GM12878 (cell line): ENCODE measurements at places on chromosomes 4 and X. TPM values are rescaled to one million over a fixed set of nuclear protein-coding genes. Genes with fewer than 3 reads are reported as not detected.

DNA sequence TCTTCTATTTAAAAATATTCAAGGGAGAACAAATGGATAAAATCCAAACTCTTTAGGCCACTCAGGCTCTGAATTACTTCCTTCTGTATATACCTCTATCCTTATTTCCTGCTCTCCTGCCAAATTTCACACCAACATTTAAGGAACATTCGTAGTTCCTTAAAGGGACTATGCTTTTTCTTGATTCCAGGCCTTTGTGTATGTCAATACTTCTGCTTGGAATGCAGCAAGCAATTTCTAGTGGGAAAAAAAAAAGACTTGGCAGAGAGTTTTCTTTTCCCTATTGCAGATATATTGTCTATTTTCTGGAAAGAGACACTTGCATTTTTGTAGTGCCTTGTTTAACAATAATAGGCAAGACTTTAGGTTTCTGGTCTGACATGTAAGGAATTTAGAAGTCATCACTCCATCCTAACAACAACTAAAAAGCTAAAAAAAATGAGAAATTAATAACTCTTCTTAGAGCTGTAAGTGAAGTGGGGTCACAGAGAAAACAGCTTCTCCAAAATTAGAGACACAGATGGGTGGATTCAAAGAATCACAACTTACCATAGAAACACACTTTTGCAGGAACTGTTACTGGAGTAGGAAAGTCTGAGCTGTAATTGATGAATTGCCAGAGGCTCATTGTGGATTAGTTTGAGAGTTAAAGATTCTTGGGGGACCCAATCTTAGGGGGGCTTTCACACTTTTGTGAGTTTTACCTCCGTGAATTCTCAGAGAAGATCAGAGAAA lies 2.1 kb upstream of the ADH5 start:
- no peak overlapping the region; the same call in 1 of the 2 replicates for H3K4me3 ChIP-seq
- no peak overlapping the region for H3K27ac ChIP-seq
- no peak for DNase-seq
- no peaks in the 10 kb centered on the region for H3K36me3 ChIP-seq
- H3K27me3 ChIP-seq = no peaks in the 10 kb centered on the region
- H3K4me1 ChIP-seq = no peaks in the 10 kb centered on the region

- no peaks in the 10 kb centered on the region for H3K36me3 ChIP-seq
- H3K27ac ChIP-seq = no peak overlapping the region
- H3K27me3 ChIP-seq = no peaks in the 10 kb centered on the region
- no peaks in the 10 kb centered on the region for H3K4me1 ChIP-seq
- no peak for DNase-seq
Measured at GRCh38 chrX:115968436-115969252, 201.9 kb upstream of the AGTR2 start.

- peaks cover 13% of the 10 kb centered on the region for H3K27me3 ChIP-seq
- H3K36me3 ChIP-seq = no peaks in the 10 kb centered on the region
- 0 out of 2 replicates have a peak, but pooled peaks cover 3% of the 10 kb centered on the region for H3K4me1 ChIP-seq
- no peak for DNase-seq
- no peak overlapping the region for H3K27ac ChIP-seq
Measured at GRCh38 chr4:80202190-80202711, 4.9 kb downstream of the PRDM8 start.

DNA sequence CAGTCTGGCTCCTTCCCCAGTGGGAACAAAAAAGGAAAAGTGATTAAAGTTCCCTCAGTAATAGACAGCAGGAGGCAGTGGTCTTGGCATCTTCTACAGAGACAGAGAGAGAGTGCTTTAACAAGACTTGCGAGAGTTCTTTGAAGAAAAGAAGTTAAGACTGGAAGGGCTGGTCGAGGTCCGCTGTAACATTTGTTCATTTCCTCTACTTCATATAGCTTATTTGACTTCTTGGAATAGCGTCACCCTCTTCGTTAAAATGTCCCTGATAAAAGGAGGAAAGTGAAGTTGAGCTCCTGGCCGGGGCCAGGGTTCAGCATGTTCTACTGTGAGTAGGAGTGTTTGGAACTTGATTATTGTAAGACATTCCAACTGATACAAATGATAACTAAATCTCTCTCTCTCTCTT lies 179.8 kb downstream of the SLIT2 start:
- H3K36me3 ChIP-seq = no peaks in the 10 kb centered on the region
- H3K27me3 ChIP-seq = no peaks in the 10 kb centered on the region
- no peak overlapping the region for H3K4me3 ChIP-seq
- no peak for DNase-seq
- no peak overlapping the region for H3K27ac ChIP-seq

Gene SPOCK3
- not detected in 2 replicates for total RNA-seq

GRCh38 chrX:63330681-63331080 lies 20.5 kb downstream of the SPIN4 start:
- no peaks in the 10 kb centered on the region; the same call in 1 of the 2 replicates for H3K36me3 ChIP-seq
- no peaks in the 10 kb centered on the region for H3K27me3 ChIP-seq
- DNase-seq = no peak
- no peak overlapping the region for H3K27ac ChIP-seq
- H3K4me3 ChIP-seq = no peak overlapping the region
- no peaks in the 10 kb centered on the region for H3K4me1 ChIP-seq

DNA sequence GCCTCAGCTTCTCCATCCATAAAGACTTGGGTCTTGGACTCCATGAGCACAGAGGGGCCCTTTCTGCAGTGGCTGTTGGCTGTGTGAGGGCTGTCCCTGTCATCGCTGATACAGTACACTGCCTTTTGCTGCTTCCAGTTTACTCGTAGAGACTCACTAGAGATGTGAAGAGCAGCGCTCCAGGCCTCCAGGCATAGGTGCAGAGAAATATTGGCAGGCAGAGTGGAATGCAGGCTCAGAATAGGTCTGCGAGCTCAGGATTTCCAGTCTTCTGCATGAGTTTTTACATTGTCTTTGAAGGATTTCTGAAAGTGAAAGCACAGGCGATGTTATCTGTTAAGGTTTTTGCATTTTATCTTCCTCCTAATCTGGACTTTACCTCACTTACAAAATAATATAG lies 97.4 kb downstream of the AASDH start:
- DNase-seq = no peak
- H3K4me3 ChIP-seq = no peak overlapping the region
- H3K36me3 ChIP-seq = no peaks in the 10 kb centered on the region
- no peak overlapping the region for H3K27ac ChIP-seq

DNA sequence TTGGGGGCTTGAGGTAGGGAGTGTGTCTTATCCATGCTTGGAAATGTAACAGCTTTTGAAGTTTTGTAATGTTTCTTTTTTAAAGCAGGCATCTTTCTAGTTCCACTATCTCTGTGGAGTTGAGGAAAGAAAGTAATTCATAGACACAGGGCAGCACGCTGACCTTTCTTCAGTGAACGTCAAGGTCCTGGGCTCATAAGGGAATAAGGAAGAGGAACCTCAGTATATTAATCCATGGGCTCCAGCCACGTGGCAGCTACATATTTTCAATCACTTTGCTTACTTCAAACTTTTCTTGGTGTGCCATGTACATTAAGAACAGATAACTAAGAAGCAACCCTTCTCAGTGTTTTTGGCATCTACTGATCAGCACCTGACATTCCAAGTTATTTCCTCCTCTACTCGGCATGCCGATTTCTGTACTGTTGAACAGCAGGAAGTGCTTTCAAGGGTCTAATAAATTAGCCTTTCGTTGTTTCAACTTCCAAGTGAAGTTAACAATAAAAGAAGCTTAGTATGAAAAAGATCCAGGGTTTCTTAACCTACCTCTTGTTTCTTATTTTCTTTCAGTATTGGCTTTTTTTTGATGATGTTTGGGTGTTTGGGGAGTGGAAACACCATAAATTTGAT lies 88.2 kb downstream of the SORBS2 start:
- H3K4me1 ChIP-seq = no peaks in the 10 kb centered on the region
- no peak overlapping the region for H3K4me3 ChIP-seq
- H3K27me3 ChIP-seq = no peaks in the 10 kb centered on the region
- H3K27ac ChIP-seq = no peak overlapping the region
- DNase-seq = no peak
- no peaks in the 10 kb centered on the region for H3K36me3 ChIP-seq

GRCh38 chrX:130893356-130894085 lies 9.5 kb downstream of the ENOX2 start:
- H3K27me3 ChIP-seq = no peaks in the 10 kb centered on the region
- H3K36me3 ChIP-seq = no peaks in the 10 kb centered on the region
- no peaks in the 10 kb centered on the region for H3K4me1 ChIP-seq
- H3K4me3 ChIP-seq = no peak overlapping the region
- H3K27ac ChIP-seq = no peak overlapping the region
- no peak for DNase-seq

DNA sequence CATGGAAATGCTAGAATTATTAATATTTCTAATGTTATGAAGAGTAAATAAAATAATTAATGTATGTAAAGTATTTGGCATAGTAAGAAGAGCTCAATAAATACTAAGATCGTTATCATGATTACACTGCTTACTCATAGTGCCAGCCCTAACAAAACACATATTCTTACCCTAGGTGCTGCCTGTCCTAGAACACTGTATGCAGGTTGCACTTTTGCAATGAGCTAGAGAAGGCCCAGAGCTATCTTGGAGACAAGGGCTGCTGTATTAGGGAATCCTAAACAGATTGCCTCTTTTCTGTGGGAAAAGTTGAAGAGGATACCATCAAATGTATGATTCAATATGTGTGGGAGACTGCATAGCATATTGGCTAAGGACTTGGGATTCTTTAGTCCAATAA lies 48.0 kb upstream of the TMEM164 start:
- no peak overlapping the region for H3K4me3 ChIP-seq
- no peaks in the 10 kb centered on the region for H3K36me3 ChIP-seq
- H3K4me1 ChIP-seq = 0 out of 2 replicates have a peak, but pooled peaks cover 7% of the 10 kb centered on the region

DNA sequence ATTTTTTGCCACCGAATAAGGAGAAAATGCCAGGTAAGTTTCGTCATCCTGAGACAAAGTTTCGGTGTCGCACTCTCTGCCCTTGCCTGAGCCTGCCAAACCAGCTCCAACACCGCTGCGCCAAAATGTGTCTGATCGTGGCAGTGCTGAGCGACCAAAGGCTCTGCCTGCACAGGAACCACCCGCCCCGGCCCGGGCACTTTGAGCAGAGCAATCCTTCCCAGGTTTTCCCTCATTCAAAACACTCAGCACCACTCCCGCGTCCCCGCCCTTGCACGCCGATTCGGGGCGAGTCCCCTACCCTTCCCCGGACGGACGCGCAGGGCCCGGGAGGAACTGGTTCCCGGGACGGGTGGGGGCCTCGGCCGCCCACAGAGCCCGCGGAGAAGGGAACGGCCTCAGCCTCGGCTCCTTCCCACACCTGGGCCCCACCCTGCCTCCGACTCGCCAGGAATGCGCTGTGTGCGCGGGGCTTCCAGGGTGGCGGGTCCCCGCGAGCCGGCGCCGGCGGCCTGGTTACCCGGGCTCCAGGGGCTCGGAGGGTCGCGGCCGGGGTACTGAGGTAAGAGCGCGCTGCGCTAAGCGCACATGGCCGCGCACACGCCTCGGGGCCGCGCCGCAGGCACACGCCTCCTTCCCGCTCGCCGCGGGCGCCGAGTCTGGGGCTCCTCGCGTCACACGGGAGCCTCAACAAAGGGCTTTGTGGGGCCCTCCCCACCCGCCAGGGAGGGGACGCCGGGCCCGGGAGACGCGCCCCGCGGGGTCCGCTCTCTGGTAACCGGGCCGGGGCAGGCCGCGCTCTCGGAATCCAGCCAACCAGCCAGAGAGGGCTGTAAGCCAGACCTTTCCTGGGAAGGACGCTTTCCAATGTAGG lies at the start of gene C4orf36:
Gene C4orf36 (minus strand): TSS at position 661 of the 874 bp plus-strand sequence. CDS start 902 bp downstream, outside the sequence.
- DNase-seq = no peak
- H3K27ac ChIP-seq = no peak within 1 kb of the TSS
- peak within 1 kb of the TSS; percentile 81 for H3K4me3 ChIP-seq
- H3K4me1 ChIP-seq = no peaks in the 10 kb centered on the region
- no peaks in the 10 kb centered on the region for H3K36me3 ChIP-seq

Gene DIAPH2
- 10.3 and 10.8 TPM in 2 replicates for total RNA-seq

DNA sequence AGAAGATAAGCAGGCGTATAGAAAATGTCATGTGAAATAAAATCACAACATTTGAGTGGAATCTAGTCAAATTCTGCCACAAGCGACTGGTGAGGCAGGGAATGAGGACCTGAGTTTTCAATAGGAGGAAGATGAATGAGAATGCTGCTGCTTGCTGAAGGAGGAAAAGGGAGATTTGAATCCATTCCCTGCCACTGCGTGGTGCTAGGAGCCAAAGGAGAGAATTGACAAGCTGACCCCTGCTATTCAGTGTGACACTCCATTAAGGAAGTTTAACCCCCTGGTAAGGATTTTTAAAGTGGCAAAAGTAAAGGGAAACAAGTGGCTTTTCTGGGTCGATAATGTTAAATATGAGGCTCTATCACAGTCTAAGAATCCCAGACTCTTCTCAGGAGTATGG lies 314.0 kb downstream of the NAF1 start:
- no peaks in the 10 kb centered on the region for H3K36me3 ChIP-seq
- no peak overlapping the region for H3K4me3 ChIP-seq
- H3K4me1 ChIP-seq = no peaks in the 10 kb centered on the region

DNA sequence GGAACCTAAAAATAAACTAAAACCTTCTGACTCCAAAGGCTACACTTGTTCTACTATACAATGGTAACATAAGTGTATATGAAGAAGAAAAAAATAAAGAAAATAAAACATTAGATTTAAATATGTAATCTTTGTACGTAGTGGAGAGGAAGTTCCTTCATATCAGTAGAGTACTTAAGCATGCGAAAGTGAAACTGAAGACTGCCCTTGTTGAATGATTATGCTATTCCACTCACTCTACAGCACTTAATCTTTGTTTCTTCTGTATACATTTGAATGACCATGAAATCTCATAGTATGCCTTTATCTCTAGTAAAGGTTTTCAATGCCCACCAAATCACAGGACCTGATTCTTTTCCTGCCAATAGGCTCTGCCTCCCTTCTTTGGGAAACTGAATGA lies 78.9 kb downstream of the NDST3 start:
- H3K4me3 ChIP-seq = no peak overlapping the region
- no peaks in the 10 kb centered on the region for H3K36me3 ChIP-seq
- DNase-seq = no peak
- no peaks in the 10 kb centered on the region for H3K27me3 ChIP-seq
- H3K27ac ChIP-seq = no peak overlapping the region

DNA sequence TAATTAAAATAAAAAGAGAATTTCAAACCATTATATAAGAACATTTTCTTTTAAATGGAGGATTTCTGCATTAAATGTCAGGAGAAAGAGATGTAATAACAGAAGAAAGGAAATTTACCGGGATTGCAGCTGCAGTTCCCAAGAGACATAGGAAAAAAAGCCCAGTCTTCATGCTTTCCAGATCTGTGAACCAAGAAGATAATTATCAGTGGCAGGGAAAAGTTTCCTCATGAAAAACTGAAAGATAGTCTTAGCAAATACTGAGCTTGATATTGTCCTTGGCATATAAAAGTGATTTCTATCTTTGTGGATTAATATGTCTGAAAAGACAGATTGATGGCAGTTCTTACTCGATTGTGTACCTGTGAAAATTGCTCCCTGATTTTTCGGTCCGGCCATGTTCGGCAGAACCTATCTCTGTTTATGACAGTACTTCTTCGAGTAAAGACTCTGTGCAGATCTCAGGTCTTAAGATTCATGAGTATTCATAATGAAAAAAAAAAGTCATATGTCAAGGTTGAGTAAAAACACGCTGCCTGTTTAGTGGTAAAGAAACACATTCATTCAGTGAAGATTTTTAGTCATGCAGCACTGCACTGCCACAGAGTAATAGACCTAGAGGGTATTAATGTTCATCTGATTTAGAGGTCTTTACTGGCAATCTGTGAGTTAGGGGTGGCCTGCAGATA lies 29.6 kb downstream of the SPARCL1 start:
- H3K27me3 ChIP-seq = no peaks in the 10 kb centered on the region
- H3K4me3 ChIP-seq = peak overlapping the region; percentile 21; the same call in 1 of the 2 replicates
- no peak overlapping the region for H3K27ac ChIP-seq
- no peaks in the 10 kb centered on the region for H3K36me3 ChIP-seq

Gene DSPP
- not detected in 2 replicates for total RNA-seq

GRCh38 chr4:77488882-77489281 lies 116.7 kb upstream of the CXCL13 start:
- H3K27me3 ChIP-seq = no peaks in the 10 kb centered on the region
- H3K27ac ChIP-seq = no peak overlapping the region
- H3K4me1 ChIP-seq = peaks cover 4% of the 10 kb centered on the region; the same call in 1 of the 2 replicates
- no peak overlapping the region for H3K4me3 ChIP-seq
- H3K36me3 ChIP-seq = no peaks in the 10 kb centered on the region
- no peak for DNase-seq
